ENCODE measurements at places on chromosomes 4 and X.

DNA sequence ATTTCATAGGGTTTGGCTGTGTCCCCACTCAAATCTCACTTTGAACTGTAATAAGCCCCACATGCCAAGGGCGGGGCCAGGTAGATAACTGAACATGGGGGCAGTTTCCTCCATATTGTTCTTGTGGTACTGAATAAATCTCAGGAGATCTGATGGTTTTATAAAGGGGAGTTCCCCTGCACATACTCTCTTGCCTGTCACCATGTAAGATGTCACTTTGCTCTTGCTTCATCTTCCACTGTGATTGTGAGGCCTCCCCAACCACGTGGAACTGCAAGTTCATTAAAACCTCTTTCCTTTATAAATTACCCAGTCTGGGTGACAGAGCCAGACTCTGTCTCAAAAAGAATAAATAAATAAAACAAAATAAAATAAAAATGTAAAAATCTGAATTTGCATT, 95.9 kb downstream of the PDS5A start:
- DNase-seq, result no peak

DNA sequence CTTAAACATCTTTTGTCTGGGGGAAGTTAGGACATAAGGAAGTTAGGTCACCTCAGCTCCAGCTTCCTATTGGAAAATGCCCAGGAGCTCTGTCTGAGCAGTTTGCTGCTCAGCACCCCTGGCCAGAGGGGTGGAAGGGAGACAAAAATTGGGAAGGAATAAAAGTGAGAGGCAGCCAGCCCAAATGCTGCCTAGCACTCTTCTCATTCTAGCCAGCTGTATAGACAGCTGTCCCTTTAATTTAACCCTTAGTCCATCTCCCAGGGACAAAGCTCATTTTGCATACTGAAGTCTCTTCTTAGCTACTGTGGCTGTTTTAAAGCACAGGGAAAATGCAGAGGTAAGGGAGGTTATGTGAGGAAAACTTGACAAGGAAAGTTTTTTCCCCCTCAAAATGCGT, 89.5 kb upstream of the CITED1 start:
- no peak for DNase-seq

- DNase-seq, result no peak
Measured at GRCh38 chrX:42497356-42497755, 280.6 kb downstream of the PPP1R2C start.

DNA sequence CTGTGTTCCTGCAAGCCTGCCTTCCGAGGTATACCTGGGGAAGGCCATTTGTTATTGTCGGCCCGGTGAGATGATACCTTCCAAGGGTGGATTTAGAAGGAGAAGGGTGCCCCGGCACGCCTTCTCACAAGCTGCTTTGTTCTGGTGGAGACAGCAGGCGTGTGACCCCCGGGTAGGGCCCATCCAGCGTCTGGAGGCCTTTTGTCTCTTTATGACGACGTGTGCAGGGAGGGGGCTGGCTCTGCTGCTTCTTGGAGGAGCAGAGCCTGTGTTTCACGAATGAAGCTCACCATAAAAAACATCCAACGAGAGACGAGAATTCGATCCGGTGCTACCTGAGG, 45.3 kb downstream of the SHOX start:
- DNase-seq, result no peak

GRCh38 chr4:181416966-181417365, 826.2 kb upstream of the TENM3 start:
- DNase-seq, result no peak

- DNase-seq, result no peak
Measured at GRCh38 chr4:150974750-150975149, 40.3 kb downstream of the LRBA start.

DNA sequence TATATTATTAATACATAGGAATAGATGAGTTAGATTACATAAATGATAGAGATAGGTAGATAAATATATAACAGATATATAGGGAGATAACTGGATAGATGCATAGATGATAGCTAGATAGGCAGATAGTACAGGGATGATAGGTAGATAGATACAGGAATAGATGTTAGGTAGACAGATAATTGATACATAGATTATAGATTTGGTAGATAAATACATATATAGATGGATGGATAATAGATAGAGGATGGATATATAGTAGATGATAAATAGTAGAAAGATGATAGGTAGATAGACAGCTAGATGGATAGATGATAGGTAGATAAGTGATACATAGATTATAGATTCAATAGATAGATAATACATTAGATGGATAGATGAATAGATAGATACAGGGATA, 283.6 kb downstream of the SHOX start:
- no peak for DNase-seq

DNA sequence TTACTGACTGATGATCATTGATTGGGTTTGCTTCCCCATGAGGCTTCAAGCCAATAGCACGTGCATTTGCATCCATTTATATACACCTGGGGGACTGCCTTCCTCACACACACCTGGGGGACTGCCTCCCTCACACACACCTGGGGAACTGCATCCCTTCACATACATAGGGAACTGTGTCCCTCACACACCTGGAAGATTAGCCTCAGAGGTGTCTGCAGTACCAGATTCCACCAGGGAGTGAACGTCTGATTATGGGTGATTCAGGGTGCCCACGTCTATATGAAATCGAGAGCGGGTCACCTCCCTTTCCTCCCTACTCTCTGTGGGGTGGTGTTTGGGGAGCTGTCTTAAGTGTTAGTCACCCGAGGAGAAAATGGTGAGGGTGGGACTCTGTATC, 16.9 kb downstream of the CD99 start:
- no peak for DNase-seq

GRCh38 chrX:153446636-153446936, 730 bp upstream of the TREX2 start:
- no peak for DNase-seq

GRCh38 chr4:29051381-29051965, 1668.7 kb upstream of the PCDH7 start:
- no peak for DNase-seq

DNA sequence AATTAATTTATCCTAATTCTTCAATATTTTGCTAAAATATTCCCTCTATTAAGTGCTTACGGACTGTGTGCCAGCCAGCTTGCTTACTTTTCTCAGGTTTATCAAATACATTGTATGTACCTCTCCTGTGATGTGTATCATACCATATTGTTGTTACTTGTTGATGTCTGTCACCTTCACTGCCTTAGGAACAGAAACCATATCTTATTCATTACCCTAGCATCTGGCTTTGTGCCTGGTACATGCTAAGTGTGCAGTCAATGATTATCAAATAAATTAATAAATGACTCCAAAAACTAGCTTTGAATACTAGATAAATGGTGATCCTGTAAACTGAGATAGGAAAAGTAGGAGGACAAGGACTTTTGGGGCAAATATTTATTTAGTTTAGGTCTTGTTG, 6.9 kb downstream of the CLCN3 start:
- DNase-seq, result no peak

DNA sequence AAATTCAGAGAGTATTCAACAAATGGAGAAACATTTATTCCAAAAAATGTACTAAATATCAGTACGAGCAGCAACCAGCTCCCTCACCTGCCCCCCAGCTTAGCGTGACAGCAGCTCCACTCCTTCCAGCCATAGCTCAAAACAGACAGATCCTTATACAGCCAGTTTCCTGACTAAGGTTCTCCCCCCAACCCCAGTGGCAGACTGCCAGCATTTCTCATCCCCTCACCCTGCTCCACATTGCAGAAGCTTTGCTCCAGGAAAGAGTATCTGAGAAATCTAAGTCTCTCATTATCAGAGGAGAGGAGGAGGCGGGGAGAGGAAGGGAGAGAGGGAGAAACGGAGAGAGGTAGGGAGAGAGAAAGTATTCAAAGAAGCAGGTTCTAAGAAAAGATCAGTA, 53.3 kb upstream of the PASD1 start:
- DNase-seq, result no peak

DNA sequence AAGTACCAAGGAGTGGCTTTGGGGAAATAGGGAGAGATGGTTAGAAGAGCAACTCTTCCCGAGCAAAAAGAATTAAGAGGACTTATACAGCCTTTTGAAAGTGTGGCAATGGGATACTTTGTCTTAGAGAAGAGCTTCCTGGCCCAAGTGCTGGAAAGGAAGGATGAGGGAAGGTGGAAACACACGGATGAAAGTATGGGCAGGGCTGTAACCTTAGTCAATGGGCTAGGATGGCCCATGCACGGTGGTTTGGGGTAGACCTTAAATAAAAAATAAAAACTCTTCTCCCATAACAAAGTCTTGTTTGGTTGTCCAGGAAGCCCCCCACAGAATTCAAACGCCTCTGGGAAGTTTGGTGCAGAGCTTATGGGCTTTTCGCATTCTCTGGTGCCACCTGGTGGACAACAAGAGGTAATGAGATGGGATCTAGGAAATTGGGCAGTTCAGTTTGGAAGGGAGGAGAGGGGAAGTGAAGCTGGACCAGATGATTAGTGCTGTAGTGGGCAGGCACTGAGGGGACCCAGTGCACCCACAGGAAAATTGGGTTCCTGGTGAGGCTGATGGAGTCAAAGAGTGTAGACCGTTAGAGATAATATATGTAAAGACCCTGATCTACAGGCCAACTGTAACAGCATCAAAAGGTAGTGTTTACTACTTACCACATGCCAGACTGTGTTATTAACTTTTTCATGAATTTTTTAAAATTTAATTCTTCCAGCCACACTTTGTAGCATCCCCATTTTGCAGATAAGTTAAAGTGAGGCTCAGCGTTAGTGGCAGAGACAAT, 13.8 kb upstream of the ENOX2 start:
- DNase-seq, result no peak

- no peak for DNase-seq
Measured at GRCh38 chr4:45324455-45325417, 598.4 kb upstream of the GNPDA2 start.

DNA sequence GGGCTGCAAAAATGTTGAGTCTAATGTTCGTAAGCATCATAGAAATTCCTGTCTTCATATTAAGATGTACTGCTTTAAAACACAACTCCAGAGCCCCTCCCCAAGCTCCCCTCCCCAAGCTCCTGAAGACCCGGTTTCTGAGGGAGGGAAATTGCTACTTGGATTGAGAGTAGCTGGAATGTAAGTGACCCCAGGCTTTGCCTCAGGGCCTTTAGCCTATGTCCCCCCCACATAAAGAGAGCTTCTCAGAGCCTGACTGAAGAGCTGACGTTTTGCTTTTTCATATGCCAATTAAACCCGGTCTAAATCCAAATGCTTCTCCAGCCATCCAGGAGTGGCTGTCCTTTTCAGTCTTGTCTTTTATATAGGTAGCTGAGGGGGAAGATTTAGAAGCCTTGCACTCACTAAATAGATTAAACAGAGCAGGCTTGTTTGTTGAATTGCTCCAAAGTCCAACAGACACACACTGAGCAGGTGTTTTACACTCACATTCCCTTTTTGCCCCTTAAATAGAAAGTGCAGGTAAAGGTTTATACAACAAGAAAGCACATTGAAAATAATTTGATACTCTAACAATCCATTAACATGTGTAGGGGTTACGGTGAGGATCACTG, 19.6 kb downstream of the ARX start:
- DNase-seq, result no peak

DNA sequence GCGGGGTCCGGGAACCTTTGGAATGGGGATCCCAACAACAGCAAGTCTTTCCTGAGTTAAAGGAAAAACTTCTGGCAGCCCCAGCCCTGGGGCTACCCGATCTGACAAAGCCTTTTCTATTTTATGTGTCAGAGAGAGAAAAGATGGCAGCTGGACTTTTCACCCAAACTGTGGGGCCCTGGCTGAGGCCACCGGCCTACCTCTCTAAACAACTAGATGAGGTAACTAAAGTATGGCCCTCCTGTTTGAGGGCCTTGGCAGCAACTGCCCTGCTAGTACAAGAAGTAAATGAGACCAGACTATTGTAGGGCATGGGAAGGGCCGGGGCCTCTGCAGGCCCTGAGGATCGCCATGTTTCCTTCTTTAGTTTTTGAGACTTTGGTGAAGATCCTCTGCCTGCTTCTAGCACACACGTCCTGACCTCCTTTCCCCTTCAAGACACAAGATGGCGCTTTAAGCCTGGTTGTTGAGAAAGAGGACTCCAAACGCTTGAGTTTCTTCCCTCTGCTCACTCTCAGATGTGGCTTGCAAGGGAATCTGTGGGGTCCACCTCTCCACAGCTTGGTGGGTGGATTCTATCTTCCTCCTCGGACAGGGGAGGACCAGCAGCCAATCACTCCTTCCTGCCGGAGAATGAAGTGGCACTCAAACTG, 18.5 kb upstream of the DRD5 start:
- DNase-seq, result no peak

DNA sequence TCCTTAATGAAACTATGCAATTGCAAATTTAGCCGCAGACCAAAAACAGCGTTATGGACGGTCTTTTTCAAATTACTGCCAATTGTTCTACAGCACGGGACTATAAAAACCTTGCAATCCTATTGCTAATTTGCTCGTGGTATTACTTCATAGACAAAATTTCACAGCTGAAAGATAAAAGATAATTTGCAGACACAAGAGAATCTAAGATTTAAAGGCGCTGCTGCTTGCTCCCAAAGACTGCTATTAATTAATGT, 1.4 kb upstream of the CAMK2D start:
- no peak for DNase-seq

DNA sequence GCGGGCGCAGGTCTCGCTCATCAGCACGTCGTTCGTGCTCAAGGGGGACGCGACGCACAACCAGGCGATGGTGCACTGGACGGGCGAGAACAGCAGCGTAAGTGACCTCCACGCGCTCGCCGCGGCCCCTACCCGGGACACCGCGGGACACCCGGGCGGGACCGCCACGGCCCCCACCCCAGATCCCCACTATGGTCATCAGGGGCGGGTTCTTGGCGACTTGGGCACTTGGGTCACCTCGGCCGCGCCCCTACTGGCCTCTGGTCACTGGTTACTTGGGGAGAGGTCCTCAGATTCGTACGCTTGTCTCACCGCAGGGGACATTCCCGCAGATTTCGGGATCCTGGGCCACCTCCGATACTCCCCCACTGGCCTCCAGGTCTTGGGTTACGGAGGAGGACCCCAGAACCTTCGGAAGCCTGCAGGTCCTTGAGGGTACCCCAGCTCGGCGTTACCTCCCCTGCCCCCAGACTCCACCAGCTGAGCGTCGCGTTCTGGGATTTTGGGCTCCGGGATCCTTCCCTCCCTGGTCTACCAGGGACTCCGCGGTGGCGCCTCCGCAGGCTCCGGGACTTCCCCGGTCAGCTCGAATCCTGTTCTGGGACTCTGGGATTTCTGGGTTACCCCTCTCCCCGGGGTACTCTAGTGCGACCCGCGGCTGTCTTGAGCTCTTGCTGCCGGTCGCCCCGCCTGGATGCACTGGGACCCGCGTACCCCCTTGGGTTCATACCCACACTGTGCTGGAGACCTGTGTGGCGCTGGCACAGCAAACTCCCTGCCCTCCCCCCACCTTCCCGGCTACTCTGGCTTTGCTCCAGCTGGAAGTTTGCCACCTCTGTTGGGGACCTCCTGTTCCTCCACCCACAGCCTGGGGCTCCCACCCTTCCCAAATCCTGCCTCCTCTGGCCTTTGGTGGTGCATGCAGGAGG, 956 bp downstream of the SORCS2 start:
- no peak for DNase-seq

DNA sequence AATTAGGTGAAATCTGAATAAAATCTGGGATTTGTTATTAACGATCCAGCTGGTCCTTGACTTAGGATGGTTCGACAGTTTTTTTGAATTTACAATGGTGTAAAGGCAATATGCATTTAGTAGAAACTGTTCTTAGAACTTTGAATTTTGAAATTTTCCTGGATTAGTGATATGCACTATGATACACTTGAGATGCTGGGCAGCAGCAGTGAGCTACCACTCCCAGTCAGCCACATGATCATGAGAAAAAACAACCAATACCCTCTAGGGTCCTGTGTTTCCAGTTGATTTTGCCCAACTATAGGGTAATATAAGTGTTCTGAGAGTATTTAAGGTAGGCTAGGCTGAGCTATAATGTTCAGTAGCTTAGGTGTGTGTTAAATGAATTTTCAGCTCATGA, 303.7 kb downstream of the GPAT3 start:
- DNase-seq, result no peak

GRCh38 chrX:23656091-23656490, 11.2 kb upstream of the PRDX4 start:
- DNase-seq, result no peak

Data from T-helper 22 cell (primary cell).